ENCODE measurements at places on chromosomes 13 and 19.

GRCh38 chr19:39568604-39569003 is 28.6 kb upstream of the EID2 start:
- DNase-seq, result no peak

- DNase-seq, result no peak
These were observed 205.3 kb downstream of the MZT1 start for GRCh38 chr13:72521940-72522661.

GRCh38 chr13:43614063-43614462 is 172.7 kb downstream of the ENOX1 start:
- no peak for DNase-seq

DNA sequence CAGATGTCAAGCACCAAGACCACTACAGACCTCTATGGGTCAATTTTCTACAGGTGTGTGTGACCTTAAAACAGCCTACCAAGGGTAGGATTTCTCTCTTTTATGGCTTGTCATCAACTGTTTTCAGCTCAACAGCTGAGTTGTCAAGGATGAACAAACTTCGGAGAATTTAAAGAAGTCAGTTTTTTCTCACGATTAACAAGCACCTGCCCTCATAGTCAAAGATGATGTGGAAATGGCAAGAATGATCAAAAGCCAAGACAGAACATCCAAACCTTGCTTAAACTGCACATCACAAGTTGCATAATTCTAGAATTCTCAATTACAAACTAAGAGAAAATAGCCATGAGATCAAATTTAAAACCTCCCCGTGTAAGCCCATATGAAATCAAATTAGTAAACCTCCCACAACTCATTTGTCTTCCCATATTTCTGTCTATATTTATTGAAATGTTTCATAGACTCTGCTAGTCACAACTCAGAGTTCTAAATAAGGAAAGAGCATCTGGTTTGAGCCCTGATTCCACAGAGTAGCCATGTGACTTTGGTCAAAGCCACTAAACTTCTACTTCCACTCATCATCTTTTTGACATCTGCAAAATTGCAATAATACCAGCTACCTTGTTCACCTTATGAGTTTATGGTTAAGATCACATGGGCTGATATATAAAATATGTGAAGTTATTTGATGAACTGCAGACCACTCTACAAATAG is 521.5 kb upstream of the HTR2A start:
- no peak for DNase-seq

GRCh38 chr13:108669381-108669780 is 40.0 kb downstream of the MYO16 start:
- DNase-seq, result no peak

DNA sequence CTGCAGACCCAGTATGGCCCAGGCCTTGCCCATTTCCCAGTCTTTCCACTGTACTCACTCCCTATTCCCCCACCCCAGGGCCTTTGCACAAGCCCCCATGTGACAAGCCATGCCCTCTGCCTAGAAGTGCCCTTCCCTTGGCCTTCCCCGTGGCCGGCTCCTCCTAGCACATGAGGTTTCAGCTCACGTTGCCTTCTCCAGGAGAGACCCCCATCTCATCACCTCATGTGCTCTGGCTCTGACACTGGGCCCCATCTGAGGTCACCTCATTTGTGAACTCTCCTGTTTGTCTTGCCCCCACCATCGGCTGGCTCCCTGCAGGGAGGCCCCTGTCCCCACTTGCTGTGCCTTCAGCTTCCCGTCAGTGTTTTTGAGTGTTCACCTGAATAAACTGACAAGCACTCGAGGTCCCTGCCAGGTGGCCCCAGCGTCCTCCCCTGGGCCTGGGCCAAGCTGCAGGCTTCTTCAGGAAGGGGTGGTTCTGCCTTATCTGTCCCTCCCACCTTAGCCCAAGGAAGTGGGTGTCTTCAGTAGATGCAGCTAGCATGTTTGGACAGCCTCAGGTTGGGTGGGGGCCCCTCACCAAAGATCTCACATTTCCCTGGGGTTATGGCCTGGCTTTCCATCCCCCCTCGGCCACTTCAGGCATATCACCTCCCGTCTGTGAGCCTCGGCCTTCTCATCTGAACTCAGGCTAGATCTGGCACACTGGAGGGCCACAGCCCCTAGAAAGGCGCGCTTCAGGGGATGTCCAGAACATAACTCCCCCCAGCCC is 3.8 kb upstream of the SLC25A42 start:
- DNase-seq, result peak; percentile 39

- no peak for DNase-seq
These were observed 131.6 kb downstream of the OLFM4 start for GRCh38 chr13:53160211-53160610.
